ENCODE measurements at places on chromosomes 12 and 14.

DNA sequence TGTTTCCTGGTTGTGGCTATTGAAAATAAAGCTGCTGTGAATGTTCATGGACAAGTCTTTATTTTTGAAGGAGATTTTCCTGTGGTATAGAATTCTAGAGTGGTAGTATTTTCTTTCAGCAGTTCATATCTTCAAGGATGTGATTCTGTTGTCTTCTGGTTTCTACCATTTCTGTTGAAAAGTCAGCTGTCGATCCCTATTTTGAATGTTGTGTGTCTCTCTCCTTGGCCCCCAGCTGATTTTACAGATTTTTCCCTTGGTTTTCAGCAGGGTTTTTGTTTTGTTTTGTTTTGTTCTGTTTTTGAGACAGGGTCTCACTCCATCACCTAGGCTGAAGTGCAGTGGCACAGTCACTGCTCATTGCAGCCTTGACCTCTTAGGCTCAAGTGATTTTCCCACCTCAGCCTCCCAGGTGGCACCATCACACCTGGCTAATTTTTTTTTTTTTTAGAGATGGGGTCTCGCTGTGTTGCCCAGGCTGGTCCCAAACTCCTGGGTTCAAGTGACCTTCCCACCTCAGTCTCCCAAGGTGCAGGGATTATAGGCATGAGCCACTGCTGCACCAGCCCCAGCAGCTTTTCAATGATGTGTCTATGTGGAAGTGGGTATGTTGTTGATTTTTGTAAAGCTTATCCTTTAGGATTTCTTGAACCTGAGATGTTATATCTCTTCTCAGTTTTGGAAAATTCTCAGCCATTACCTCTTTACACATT, 28.1 kb downstream of the CFAP251 start:
- DNase-seq = no peak

- no peak for DNase-seq
Observed at GRCh38 chr12:75638792-75639191, 127.4 kb upstream of the KRR1 start.

DNA sequence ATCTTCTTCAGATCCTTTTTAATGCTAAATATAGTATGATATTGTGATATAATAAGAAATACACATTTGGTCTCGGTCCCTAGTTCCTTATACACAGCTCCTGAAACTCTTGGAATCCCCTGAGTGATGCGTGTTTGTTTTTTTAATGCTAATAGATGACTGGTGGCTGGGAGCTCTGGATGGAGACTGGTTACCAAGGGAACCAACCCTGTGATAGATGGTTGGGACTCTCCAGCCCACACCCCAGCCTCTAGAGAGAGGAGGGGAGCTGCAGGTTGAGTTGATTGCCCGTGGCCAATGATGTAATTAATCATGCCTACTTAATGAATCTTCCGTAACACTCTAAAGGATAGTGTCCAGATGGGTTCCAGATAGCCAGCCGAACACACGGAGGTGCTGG, 140.6 kb downstream of the FBXL14 start:
- no peak for DNase-seq

GRCh38 chr12:95141310-95141709, 67.9 kb upstream of the NR2C1 start:
- no peak for DNase-seq

DNA sequence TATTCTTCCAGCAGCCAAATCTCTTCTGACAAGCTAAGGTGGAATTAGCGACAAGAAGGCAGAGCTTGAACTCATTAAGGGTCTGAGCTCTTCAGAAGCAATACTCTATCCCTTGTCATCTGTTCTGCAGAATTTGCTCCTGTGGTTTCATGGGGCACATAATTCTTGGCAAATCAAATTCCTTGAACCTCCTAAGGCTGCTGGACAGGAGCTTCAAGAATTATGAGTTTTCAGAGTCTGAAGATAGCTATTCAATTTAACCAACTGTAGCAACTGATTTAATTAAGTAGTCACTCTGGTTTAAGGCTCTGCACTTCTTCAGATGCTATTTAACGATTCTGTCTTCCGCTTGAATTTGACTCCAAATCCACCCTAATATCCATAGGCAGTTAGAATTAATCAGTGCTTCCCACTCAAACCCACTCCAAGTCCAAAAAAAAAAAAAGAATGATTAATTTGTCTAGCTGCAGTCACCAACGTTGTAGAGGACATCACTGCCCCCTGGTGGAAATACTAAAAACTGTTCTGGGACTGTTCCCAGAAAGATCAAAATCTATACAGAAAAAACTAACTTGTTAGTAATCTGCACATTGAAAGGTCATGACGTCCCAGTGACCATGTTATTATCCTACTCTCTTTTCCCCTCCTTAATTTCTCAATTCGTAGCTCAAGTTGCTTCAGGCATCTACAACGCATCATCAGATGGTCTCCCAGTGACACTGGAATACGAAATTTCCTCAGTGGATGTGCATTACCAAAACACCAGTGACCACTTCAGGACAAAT, 169.9 kb downstream of the KIF21A start:
- DNase-seq = peak; percentile 14

DNA sequence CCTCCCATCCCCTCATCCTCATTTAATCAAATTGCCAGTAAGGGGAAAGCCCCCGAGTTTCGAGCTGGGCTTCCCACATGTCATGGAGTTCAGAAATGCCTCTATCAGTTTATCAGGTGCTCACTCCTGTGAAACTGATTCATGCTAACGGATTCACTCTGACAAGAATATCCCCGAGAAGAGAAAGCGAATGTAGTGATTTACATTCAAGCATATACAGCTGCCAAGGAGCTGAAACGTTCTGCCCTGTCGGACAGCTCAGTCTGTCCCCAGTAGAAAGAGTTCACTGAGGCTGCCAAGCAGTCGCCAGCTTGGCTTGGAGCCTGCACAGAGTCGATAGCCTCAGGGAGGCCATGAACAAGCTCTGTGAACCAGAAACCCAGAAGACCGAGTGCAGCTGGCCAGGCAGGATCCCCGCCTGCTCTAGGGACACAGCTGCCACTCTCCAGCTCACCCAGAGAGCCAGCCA, 88.4 kb downstream of the TMCC3 start:
- DNase-seq = no peak

DNA sequence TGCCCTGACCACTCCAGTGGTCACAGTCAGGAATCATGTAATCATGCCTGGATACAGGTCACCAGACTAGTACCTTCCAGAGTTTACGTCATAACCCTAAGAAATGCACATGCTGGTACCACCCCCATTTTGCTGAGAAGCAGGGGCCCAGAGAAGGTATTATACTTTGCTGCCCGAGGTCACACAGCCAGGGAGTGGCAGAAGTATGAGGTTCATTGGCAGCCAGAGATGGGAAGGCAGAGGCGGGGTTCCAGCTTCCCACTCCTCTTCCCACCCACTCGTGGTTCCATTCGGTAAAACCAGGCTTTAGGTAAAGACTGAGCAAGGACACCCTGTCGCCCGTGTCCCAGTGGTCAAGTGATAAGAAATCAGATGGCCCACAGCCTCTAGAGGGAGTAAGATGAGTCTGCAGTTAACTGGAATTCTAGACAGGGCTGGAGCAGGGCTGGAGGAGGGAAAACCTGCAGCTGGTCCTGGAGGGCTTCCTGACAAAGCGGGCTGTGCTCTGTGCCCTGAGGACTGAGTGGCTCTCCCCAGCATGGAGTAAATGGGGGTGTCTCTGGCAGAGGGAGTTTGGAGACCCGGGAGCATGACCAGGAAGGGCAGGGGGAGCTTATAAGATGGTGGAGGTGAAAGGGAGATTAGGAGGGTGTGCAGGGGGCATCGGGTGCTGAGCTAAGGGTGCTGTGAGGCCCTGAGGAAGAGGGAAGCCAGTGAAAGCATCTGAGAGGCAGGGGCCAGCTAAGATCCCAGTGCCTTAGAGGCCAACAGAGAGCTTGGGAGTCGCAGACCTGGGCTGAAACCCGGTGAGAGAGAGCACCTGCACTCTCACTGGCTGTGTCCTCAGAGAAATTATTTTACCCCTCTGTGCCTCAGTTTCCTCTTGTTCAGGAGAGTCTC, 5.7 kb downstream of the FAM222A start:
- no peak for DNase-seq

DNA sequence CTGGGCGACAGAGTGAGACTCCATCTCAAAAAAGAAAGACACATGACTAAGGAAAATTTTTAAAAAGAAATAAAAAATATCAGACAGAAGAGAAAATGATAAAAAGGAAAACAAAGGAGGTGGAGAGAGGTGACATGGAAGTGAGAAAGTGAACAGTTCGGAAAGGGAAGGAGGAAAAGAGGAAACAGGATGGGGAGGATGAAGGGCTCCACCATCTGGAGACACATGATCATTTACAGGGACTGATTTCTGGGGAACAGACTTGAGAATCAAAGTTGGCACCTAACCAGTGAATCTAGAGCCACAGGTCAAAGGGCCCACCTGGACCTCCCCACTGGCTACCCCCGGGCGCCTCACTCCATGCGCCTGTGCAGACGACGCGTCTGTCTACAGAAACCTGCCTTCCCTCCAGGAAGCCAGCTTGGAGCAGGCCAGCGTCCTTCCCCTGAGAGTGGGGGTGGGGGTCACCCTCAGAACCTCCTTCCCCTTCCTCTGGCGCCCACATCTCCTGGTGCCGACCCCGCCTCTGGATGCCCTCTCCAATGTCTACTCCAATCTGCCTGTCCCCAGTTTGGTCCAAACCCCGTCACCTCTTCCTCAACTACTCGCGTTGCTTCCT, 60.5 kb downstream of the AMN start:
- no peak for DNase-seq

- DNase-seq = no peak
Observed at GRCh38 chr12:26106347-26106746, 18.5 kb downstream of the BHLHE41 start.

GRCh38 chr12:76764856-76765255, 941 bp downstream of the ZDHHC17 start:
- DNase-seq = no peak

GRCh38 chr12:38350342-38351174, 34.0 kb downstream of the ALG10B start:
- no peak for DNase-seq

Measured in COR-L47 (cell line).